ENCODE measurements at places on chromosomes 7 and 10.

DNA sequence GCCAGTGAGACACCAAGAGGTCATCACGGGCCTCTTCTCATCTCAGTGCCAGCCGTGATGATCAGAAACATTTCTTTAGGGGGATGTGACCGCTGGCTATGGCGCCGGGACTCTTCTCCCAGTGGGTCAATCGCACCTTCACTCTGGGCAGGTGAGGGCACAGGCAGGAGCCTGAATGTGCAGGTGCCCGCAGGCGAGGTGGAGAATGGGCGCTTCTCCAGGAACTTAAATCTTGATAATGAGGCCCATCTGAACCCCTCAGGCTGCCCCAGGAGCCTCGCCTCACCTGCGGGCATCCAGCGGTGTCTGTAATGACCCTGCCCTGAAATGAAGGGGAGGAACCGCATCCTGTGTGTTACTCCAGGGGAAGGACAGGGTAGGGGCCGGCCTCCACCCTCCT is 204.7 kb downstream of the ADARB2 start:
- no peak for DNase-seq

DNA sequence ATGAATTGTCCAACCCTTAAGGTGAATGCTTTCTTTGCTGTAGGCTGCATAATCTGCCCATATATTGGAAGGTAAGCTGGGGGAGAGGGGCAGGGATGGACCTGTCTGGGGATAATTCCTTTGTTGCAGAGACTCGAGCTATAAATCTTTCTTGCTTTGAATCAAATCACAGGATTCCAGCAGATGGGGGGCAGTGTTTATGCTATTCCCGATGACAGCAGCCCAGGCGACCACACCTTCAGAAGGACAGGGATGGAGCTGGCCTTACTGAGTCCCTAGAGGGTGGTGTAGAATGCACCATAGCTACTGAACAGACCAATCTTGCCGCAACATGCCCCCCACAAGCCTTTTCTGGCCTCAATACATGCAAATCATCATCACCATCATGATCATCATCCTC is 2.5 kb downstream of the PODXL start:
- no peak for DNase-seq

- no peak for DNase-seq
Measured at GRCh38 chr10:131851346-131851745, 49.5 kb upstream of the PPP2R2D start.

- DNase-seq, result no peak
Measured at GRCh38 chr10:5566614-5567013, 41.9 kb downstream of the CALML3 start.

DNA sequence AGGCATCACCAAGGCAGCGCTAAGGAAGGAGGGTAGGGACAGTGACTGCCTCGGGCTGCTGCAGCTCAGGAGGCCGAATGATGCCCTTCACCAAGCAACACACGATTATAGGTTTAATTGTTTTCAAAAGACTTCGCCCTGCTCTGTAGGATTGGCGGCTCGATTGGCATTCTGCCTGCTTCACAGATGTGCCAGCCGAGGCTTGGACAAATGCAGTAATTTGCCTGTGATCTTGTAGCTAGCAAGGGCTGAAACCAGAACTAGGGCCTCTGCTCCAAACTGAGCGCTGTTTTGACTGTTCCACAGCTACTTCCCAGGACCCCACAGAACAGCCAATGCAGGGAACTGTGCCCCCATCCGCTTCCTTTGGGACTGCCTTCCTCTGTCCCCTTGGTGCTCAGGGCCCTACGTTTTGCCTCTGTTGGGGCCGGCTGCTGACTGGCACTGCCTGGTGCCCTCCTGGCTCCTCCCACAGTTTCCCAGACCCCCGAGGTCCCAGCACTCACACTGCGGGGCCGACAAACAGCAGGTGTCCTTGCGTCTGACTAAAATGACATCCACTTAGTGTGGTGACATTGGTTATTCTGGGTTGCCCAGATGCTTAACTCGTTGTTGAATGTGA is 62.6 kb upstream of the EN2 start:
- no peak for DNase-seq

GRCh38 chr10:78362406-78363022 is 328.9 kb downstream of the RPS24 start:
- DNase-seq, result no peak

DNA sequence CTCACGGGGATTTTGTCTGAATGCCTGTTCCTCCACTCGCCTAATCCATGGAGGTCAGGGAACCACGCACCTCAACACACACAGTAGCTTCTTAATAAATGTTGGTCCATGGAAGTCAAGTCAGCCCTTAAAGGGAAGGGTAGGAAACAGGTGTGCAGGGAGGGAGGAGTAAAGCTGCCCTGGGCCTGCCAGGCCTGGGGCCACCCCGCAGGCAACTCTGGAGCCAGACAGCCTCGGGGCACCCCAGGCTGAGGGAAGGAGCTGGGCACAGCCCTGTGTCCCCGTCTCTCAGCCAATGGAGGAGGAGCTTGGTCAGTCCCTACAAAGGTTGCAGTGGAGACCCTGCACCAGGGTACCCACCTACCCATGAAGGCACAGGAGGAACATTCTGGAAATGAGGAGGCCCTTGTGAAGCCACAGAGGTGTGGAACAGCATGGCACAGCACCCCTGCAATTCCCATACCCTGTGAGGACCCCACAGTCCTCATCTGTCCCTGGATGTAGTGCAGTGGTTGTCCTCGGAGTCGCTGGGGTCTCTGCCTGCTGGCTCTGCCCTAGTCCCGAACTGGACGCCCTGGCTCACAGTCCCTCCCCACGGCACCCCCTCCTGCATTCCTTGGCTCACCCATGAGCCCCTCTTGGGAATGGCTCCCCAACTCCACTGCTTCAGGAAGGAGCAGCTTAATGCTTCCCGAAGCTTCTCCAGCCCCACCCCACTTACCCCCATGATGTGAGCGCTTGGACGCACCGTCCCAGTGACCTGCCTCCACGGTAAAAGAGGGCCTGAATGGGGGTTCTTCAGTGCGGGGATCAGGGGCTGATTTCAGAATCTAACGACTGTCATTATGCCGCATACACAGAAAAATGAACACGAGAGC is 79.2 kb upstream of the INSIG1 start:
- DNase-seq, result no peak

- DNase-seq, result no peak
Measured at GRCh38 chr7:105224884-105225651, 163.7 kb downstream of the SRPK2 start.

- DNase-seq, result no peak
Measured at GRCh38 chr7:36232971-36233550, 80.0 kb downstream of the EEPD1 start.

All from activated T-helper 1 cell treated with Interleukin-2 at 50 U/mL for 16 hours (primary cell).